Hepatocyte (in vitro differentiated cells): ENCODE measurements at places on chromosomes 7 and 10. TPM values are rescaled to one million over a fixed set of nuclear protein-coding genes. Genes with fewer than 3 reads are reported as not detected.

DNA sequence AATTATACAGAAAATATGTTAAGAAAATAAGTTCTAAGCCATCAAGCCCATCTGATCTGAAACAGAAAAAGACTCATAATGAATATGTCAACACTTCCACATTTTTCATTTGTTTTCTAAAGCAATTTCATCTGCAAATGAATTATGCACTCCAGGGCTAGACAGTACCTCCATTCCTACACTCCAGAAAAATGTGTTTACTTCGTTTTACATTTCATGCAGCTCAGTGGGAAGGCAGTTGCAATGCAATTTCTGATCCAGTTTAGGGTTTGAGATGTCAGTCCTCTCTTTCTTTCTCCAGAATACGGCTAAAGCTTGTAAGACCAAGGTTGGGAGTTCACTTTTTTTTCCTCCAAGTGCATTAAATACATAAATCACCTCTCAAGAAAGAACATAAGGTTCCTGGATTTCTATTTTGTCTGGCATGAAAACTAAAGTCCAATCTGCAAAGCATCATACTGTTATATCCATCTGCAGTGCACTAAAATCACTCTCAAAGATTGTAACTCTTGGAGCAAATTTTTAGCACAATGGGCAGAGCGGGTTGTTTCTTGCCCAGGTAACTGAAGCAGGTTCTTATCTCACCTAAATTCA, 348.8 kb upstream of the C7orf33 start:
- no peak overlapping the region for H3K27ac ChIP-seq
- H3K4me1 ChIP-seq: peaks cover 19% of the 10 kb centered on the region
- no peaks in the 10 kb centered on the region for H3K27me3 ChIP-seq
- no peaks in the 10 kb centered on the region for H3K36me3 ChIP-seq

The CAV1 gene
- 36.0 and 47.8 TPM in 2 replicates for total RNA-seq

DNA sequence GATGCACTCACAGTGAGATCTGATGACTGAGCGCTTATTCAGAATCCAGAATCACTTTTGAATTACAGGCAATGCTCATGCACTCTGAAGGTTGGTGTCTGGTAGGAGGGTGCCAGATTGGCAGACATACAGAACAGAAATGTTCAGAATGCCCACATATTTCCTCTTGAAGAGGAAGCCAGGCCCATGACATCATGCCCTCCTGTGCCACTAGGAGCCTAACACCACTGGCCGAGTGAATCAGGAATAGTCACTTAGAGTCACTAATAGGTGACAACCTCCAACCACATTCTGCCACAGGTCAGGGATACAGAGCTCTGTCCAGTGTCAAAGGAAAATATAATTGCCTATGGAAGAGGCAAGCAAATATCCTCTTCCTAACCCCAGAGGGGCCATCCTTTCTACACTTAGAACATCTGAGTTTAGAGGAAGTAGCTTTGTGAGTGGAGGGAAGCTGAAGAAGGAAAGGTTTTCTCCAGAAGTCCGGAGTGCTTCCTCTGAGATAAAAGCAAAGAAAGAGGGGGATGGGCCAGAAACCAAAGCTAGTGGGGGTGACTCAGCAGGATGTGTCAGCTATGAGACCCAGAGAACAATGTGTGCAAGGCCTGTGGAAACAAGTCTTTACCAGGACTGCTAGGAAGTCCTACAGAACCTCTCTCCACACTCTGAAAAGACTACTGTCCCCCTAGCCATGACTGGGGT, 838.8 kb downstream of the GRID1 start:
- DNase-seq: no peak
- H3K36me3 ChIP-seq: no peaks in the 10 kb centered on the region
- H3K4me3 ChIP-seq: no peak overlapping the region
- no peaks in the 10 kb centered on the region for H3K27me3 ChIP-seq
- no peak overlapping the region for H3K27ac ChIP-seq

DNA sequence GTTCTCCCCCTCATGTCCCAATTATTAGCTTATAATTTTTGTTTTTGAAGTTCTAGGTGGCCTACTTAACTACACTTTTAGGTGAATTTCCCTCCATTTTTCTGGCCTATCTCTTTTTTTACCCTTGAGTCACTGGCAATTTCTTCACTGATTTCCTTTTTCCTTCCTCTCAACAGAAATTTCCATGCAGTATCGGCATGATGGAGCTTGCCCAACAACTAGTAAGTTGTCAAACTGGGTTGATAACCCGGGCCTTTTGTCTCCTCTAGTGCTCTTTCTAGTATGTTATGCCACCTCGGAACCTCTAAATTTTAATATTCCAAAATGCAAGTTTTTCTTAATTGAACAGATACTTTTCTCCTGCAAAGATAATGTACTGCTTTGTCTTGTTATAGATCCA, 147.1 kb downstream of the MLLT10 start:
- no peaks in the 10 kb centered on the region for H3K36me3 ChIP-seq
- H3K27ac ChIP-seq: no peak overlapping the region
- no peak for DNase-seq

The PGAM2 gene
- 0.73 TPM in 1 of 2 replicates, not detected in the other for total RNA-seq

The CYP26C1 gene
- total RNA-seq: not detected in 2 replicates

GRCh38 chr10:23016636-23017035, 78.7 kb upstream of the MSRB2 start:
- no peaks in the 10 kb centered on the region for H3K36me3 ChIP-seq
- no peak overlapping the region for H3K4me3 ChIP-seq
- no peak for DNase-seq

The EFCAB10 gene
- 0.12 TPM in 1 of 2 replicates, not detected in the other for total RNA-seq

- H3K27ac ChIP-seq: no peak overlapping the region
- H3K27me3 ChIP-seq: no peaks in the 10 kb centered on the region
- H3K36me3 ChIP-seq: no peaks in the 10 kb centered on the region
- H3K4me3 ChIP-seq: no peak overlapping the region
- H3K4me1 ChIP-seq: no peaks in the 10 kb centered on the region
Measured at GRCh38 chr7:111498391-111499007, 63.8 kb downstream of the IMMP2L start.

The SHH gene
- 20.4 and 21.2 TPM in 2 replicates for total RNA-seq

DNA sequence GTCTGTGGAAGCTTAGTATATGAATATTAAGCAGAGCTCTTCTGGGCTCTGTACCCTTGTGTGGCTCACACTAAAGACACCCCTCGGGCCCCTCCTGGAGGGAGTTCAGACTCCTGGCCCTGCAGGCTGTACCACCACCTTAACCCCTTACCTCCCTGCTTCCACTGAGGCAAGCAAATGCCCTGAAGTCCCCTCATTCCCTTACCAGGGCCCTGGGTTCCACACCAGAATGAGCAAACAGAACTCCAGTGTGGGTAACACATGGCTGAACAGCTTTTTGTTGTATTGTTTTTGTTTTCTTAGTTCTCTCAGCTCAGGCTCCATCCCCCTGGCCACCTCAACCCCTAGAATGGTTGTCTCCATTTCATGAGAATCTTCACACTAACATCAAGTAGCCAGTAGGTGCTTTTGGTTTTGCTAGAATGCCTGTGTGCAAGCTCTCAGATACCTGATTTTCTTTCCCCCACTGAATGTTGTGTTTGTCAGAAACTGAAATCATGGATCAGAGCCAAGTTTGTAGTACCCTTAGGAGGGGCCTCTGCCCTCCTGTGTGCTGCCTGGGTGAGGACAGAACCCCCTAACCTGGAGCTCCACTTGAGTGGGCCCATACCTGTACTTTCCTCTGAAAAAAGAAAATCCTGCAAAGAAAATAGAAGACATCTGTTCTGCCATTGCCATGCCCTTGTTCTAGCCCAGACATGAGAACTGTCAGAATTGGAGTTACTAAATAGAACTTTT, 2.8 kb upstream of the WAPL start:
- no peak overlapping the region for H3K4me3 ChIP-seq
- no peak for DNase-seq
- H3K36me3 ChIP-seq: no peaks in the 10 kb centered on the region
- no peak overlapping the region for H3K27ac ChIP-seq
- H3K27me3 ChIP-seq: no peaks in the 10 kb centered on the region

The MSMB gene
- 2.2 and 2.7 TPM in 2 replicates for total RNA-seq

- DNase-seq: peak; percentile 53
- no peaks in the 10 kb centered on the region for H3K4me1 ChIP-seq
- no peak overlapping the region for H3K27ac ChIP-seq
- H3K4me3 ChIP-seq: no peak overlapping the region
- no peaks in the 10 kb centered on the region for H3K36me3 ChIP-seq
Measured at GRCh38 chr7:70506434-70506833, 625.5 kb upstream of the GALNT17 start.

DNA sequence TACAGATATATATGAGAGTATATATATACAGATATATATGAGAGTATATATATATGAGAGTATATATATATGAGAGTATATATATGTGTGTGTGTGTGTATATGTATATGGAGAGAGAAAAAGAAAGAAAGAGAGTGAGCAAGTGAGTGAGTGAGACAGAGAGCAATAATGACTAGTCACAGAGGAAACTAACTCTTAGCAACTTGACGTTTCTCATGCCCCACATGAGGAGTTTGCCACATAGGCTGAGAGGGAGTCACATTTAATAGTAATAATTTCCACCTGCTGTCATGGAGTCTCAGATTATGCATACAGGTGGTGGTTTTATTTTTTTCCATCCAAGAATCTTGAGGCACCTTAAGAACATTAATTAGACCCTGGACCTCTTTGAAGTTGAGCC, 199.9 kb downstream of the GATA3 start:
- no peaks in the 10 kb centered on the region for H3K27me3 ChIP-seq
- no peak for DNase-seq

- no peak overlapping the region for H3K4me3 ChIP-seq
- no peaks in the 10 kb centered on the region for H3K36me3 ChIP-seq
- no peak overlapping the region for H3K27ac ChIP-seq
Measured at GRCh38 chr7:5381071-5381772, 42.4 kb downstream of the TNRC18 start.

DNA sequence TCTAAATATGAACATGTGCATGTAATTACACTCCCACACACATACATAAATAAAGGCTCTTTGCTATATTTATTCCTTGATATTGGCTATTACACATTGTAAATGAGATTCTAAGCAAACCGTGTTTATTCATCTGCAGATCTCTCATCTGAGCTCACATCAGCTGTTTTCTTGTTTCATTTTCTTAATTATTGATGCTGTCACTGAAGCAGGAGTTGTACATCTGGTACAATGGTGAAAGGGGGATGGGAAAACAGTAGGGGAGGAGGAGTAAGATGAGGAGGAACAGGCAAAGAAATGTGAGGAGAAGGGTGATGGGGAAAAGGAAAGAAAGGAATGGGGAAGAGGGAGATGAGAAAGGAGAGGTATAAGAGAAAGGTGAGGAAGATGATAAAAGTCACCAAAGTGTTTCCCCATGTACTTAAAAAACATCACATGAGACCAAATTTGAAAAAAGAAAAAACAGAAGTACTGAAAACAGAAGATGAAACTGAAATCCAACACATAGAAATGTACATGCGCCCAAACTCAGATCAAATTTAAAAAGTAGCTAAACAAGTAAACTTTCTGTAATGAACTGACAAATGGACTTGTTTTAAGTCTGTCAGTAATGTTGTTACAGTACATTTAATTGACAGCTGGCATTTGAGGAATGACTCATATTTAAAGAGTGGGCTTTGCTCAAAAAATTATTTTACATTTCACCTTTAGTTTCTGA, 472.2 kb downstream of the ARL4A start:
- H3K27me3 ChIP-seq: no peaks in the 10 kb centered on the region
- no peaks in the 10 kb centered on the region for H3K4me1 ChIP-seq
- H3K27ac ChIP-seq: no peak overlapping the region
- DNase-seq: no peak
- H3K36me3 ChIP-seq: no peaks in the 10 kb centered on the region

The LAMB1 gene
- 323 and 355 TPM in 2 replicates for total RNA-seq

The VSTM2A gene
- total RNA-seq: not detected in 2 replicates

- no peak overlapping the region for H3K27ac ChIP-seq
- no peaks in the 10 kb centered on the region for H3K36me3 ChIP-seq
- H3K4me3 ChIP-seq: no peak overlapping the region
- no peaks in the 10 kb centered on the region for H3K4me1 ChIP-seq
- DNase-seq: no peak
Measured at GRCh38 chr7:26898891-26899290, 34.5 kb upstream of the SKAP2 start.

The ITPRID1 gene
- total RNA-seq: 0.36 TPM in 1 of 2 replicates, not detected in the other

GRCh38 chr10:1754506-1755153, 17.3 kb upstream of the ADARB2 start:
- no peaks in the 10 kb centered on the region for H3K36me3 ChIP-seq
- no peak overlapping the region for H3K27ac ChIP-seq
- no peaks in the 10 kb centered on the region for H3K4me1 ChIP-seq
- H3K4me3 ChIP-seq: no peak overlapping the region

DNA sequence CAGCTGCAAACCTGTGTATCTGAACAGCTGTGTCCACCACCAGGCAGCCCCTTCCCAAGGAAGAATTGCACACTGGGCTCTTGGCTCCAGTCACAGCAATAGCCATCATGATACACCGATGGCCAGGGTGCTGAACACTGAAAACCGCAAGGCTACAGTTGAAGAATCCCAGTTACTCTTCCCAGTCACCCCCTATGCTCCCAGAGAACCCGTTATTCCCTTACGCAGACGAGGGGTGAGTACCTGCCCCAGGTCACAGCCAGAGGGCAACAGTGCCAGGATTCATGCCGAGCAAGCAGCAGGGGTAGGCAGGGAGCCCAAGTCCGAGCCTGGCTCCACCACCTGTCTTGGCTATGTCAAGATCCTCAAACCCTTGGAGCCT, 57.8 kb downstream of the RASGEF1A start:
- H3K27me3 ChIP-seq: no peaks in the 10 kb centered on the region
- no peaks in the 10 kb centered on the region for H3K4me1 ChIP-seq
- H3K36me3 ChIP-seq: no peaks in the 10 kb centered on the region
- no peak overlapping the region for H3K27ac ChIP-seq

- H3K4me3 ChIP-seq: no peak overlapping the region
- H3K4me1 ChIP-seq: no peaks in the 10 kb centered on the region
- H3K27me3 ChIP-seq: no peaks in the 10 kb centered on the region
Measured at GRCh38 chr10:26463986-26464385, 25.8 kb downstream of the APBB1IP start.

The NCF1 gene
- total RNA-seq: not detected in 2 replicates

DNA sequence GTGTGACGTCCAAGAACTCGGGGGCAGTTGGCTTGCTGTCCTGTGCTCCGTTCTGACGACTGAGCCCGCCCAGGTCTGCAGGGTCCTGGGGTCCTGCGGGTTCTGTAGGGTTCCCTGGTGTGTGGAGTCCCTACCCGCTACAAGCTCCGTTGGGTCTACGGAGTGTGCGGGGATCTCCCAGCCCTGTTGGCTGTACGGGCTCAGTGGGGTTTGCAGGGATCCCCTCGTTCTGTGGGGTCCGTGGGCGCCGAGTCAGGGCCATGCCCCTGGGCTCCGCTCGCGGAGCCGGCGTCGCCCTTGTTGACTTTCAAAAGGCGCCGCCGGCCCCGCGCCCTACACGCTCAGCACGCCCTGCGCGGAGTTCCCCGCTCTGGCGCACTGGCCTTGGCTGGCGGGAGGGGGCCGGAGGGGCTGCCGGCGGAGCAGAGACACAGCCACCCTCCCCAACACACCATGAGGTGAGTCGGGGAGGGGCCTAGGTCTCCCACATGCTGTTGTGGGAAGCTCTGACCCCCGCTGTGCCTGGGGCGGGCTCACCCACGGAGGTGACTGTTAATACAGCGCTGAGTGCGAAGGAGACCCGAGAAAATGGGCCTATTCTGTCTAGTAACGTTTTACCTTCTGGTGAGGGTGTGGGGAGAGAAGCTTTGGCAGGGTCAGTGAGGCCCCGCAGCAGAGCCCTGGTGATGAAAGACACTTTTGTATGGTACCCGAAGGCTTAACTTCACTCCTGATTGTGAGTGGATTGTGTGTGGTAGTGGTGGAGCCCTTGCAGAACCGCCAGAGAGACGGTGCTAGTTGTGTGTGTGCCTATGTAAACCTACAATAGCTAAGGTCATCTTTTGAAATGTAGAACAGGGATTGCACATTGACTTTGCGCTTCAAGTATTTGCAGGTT, 8.1 kb downstream of the TASOR2 start:
- DNase-seq: peak; percentile 84
- no peaks in the 10 kb centered on the region for H3K27me3 ChIP-seq
- H3K27ac ChIP-seq: peak overlapping the region; percentile 85
- H3K36me3 ChIP-seq: no peaks in the 10 kb centered on the region
